ENCODE measurements at places on chromosomes 16 and 17. TPM values are rescaled to one million over a fixed set of nuclear protein-coding genes. Genes with fewer than 3 reads are reported as not detected.

P4HB gene
- 691 TPM for total RNA-seq

COPS3 gene
- total RNA-seq, result 157 TPM

RHBDF1 gene
- total RNA-seq, result 29.1 TPM

GGT6 gene
- total RNA-seq, result 0.08 TPM

MPP3 gene
- 19.4 TPM for total RNA-seq

OR1G1 gene
- not detected for total RNA-seq

KDM6B gene
- 22.0 TPM for total RNA-seq

PNMT gene
- total RNA-seq, result not detected

NUP88 gene
- 81.6 TPM for total RNA-seq

HOXB1 gene
- total RNA-seq, result not detected

KRTAP16-1 gene
- not detected for total RNA-seq

SHMT1 gene
- total RNA-seq, result 45.8 TPM

ADAD2 gene
- not detected for total RNA-seq

CCL4 gene
- not detected for total RNA-seq

ERN2 gene
- not detected for total RNA-seq

CNTD1 gene
- 0.05 TPM for total RNA-seq

CNGB1 gene
- 0.08 TPM for total RNA-seq

SLC5A2 gene
- 0.48 TPM for total RNA-seq

RASL10B gene
- total RNA-seq, result 0.10 TPM

SEC14L1 gene
- total RNA-seq, result 47.2 TPM

CEP295NL gene
- 0.71 TPM for total RNA-seq

TP53TG3 gene
- total RNA-seq, result 0.47 TPM

CUEDC1 gene
- total RNA-seq, result 55.1 TPM

MEFV gene
- not detected for total RNA-seq

KRT12 gene
- not detected for total RNA-seq

GAS2L2 gene
- total RNA-seq, result 0.11 TPM

ODF4 gene
- not detected for total RNA-seq

UMOD gene
- not detected for total RNA-seq

ENO3 gene
- 59.8 TPM for total RNA-seq

PRCD gene
- total RNA-seq, result not detected
